Nucleus accumbens (tissue), 56 donors: ENCODE measurements at places on chromosomes 12 and 14.

GRCh38 chr12:26044007-26044394 lies 80.8 kb downstream of the BHLHE41 start:
- DNase-seq = no peak

- no peak for DNase-seq
Measured at GRCh38 chr12:107775093-107775721, 703 bp downstream of the ASCL4 start.

GRCh38 chr12:32574585-32574984 lies 104.5 kb upstream of the DNM1L start:
- DNase-seq = no peak

- DNase-seq = no peak
Measured at GRCh38 chr12:130881548-130881947, 9.7 kb downstream of the RAN start.

- DNase-seq = no peak
Measured at GRCh38 chr12:12210416-12210815, 56.4 kb downstream of the LRP6 start.

GRCh38 chr14:63186453-63186852 lies 17.8 kb upstream of the RHOJ start:
- DNase-seq = no peak

DNA sequence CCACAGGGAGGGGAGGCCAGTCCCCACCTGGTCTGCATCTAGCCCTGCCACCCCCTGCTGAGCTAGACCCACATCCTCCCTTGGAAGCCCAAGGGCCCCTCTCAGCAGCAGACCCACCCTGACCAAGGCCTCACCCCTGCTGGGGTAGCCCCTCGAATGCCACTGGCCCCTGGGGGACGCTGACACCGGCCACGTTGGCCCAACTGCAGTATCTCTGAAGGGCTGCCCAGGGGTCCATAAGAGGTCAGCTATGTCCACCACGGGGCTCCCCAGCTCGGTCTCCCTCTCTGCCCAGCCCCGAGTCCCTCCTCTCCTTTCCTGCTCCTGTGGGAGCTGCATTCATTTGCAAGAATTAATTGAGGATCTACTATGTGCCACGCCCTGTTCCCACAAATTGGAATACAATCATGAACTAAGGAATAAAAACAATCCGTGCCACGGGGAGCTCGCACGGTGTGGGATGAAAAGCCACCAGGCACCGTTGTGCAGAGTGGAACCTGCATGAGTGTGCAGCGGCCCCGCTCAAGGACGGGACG lies 71.4 kb downstream of the GALNT9 start:
- DNase-seq = no peak

DNA sequence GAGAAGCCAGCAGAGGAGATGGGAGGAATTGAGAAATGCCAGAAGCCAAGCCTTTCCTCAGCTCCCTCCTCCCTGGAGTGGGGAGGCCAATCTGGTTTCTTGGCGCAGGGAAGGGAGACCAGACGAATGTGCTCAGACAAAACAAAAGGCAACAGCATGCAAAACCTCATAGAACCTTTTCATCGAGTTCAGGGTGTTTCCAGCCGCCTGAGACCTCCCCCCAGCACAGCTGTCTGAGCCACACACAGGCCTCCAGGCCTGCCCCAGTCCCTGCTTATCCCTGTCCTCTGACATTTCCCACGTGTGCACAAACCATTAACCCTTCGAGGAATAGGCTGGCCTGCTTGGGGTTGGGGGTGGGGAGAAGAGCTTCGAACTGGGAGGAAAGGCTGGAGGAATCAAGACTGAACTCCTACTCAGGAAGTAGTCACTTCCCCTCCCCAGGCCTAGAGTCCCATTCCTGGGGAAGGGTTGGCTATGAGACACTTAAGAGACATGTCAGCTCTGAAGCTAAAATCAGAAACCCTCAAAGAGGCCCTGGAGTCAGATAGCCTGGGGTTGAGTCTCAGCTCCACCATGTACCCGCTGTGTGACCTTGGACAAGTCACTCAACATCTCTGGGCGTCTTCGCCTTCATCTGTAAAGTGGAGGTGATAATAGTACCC lies 10.7 kb downstream of the TBX3 start:
- DNase-seq = no peak

DNA sequence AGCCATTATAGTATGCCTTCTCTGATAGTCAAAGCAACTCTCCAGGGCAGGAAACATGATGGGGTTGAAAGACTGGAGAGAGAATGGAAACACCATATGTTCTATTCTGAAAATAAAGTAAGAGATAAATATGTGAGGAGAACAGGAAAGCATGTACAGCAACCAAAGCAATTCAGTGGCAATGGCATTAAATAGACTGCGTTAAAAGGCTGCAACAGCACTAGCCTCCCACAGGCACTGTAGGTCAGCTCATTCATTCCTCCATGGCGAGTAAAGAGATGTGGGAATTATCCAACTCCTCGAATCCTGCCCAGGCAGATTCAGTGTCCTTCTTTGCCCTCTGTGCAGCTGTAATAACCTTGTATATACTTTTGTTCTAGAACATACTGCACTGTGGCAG lies 43.8 kb downstream of the ANO6 start:
- DNase-seq = no peak

GRCh38 chr12:132861558-132861957 lies 25.8 kb downstream of the CHFR start:
- no peak for DNase-seq

GRCh38 chr12:123139926-123140675 lies 10.8 kb downstream of the PITPNM2 start:
- DNase-seq = no peak

GRCh38 chr12:108666401-108666881 lies 32.7 kb upstream of the SELPLG start:
- peak; percentile 45 for DNase-seq

- DNase-seq = no peak
Measured at GRCh38 chr14:75299059-75299458, 20.4 kb downstream of the FOS start.

GRCh38 chr12:114381177-114381576 lies 24.8 kb downstream of the TBX5 start:
- DNase-seq = no peak

DNA sequence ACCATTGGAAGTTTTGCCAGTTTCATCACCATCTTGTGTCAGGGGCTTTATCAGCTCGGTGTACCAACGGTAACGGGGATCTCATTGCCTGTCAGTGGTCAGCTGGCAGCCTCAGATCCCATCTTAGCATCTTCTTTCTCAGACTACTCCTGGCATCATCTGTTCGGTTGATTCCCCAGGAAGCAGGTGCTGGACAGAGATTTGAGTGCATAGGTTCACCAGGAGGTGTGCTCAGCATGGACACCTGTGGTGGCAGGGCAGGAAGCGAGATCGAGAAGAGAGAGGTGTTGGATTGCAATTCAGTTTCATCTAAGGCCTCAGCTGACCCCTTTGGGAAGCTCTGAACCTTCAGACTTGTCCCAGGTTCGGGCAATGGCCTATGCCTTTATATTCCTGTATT lies 76.0 kb downstream of the C12orf75 start:
- DNase-seq = no peak

- DNase-seq = no peak
Measured at GRCh38 chr12:25730489-25731349, 177.6 kb upstream of the LMNTD1 start.

- no peak for DNase-seq
Measured at GRCh38 chr14:34021096-34021495, 70.2 kb upstream of the EGLN3 start.

- DNase-seq = no peak
Measured at GRCh38 chr12:14058717-14059116, 77.3 kb upstream of the GRIN2B start.

GRCh38 chr14:57692671-57693070 lies 173.2 kb downstream of the SLC35F4 start:
- no peak for DNase-seq

- DNase-seq = no peak
Measured at GRCh38 chr14:36313898-36314297, 6.5 kb downstream of the MBIP start.

DNA sequence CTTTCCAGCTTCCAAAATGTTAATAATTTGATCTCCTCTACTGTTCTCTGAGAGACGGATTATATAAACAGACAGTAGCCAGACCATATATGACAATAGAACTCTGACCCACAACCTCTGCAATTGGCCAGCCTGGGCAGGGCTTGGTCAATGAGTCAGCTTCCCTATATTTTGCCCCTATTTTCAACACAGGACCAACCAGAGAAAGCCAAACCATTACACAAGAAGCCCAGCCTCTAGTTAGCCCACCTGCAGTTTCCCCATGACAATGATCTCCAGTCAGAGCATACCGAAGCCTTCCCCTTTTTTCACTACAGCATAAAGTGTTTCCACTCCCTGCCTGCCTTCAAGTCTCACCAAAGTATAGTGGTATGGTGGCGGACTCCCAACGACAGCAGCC lies 7.6 kb upstream of the EXD2 start:
- DNase-seq = no peak

DNA sequence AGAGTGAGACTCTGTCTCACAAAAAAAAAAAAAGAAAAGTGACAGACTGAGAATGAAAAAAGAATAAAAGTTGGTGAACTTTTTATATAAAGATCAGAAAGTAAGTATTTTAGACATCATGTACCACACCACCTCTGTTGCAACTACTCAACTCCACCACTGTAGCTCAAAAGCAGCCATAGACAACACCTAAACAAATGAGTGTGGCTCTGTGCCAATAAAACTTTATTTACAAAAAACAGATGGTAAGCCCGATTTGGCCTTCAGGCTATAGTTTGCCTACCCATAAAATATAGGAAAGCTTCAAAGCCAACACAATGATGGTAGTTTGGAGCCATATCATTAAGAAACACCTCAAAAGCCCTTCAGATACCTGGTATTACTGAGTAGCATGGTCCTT lies 154.5 kb upstream of the FOXN3 start:
- no peak for DNase-seq

- no peak for DNase-seq
Measured at GRCh38 chr12:121613462-121613861, 12.9 kb upstream of the ORAI1 start.

DNA sequence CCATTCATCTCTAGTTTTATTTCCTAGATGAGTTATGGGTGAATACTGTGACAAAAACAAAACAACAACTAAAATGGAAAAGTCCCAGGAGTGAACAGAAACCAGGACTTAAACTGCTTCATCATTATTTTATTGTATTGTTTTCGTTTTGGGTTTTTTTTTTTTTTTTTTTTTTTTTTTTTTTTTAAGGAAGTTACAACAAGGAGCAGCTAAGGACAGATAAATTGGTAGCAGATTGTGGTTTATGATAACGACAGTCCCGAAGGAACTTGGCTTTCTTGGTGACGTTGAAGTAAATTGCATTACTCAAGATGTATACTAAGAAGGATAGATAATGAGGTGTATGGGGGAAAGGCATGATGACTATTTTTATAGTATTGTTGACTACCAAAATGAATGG lies 866.3 kb downstream of the NRXN3 start:
- DNase-seq = no peak

DNA sequence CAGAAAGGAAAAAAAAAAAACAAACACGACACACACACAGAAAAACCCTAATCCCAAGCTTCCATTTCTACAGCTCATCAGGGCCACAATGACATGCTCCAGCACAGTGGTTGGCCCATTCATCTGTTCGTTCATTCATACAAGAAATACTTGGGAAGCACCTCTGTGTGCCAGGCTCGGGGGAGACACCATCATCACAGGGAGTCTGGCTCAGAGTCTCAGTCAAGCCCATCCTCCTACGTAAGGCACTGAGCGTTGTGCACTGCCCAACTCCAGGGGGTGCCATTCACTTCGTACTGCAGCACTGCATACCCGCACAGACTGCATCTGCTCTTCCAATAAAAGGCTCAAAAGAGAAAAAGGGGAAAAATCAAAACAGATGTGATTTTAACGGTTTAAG lies 15.3 kb downstream of the VPS37B start:
- DNase-seq = no peak

DNA sequence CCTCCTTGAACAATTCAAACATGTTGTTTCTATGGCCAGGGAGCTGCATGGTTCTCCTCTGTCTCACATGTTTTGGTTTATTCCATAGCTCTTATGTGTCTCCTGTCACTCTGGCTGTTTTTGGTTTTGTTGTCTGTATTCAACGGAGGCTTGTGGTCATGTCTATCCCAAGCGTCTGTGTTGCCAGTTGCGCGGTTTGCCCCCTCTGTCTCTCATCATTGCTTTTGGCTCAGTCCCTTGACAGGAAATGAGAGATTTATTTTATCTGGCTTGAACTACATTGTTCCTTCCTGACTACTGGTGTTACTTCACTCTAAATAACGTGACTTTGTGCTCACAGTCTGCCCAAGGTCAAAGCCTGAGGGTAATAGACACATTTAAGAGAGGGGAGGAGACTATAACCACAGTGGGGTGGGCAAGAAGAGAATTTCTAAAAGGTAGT lies 96.4 kb upstream of the SOX5 start:
- no peak for DNase-seq

DNA sequence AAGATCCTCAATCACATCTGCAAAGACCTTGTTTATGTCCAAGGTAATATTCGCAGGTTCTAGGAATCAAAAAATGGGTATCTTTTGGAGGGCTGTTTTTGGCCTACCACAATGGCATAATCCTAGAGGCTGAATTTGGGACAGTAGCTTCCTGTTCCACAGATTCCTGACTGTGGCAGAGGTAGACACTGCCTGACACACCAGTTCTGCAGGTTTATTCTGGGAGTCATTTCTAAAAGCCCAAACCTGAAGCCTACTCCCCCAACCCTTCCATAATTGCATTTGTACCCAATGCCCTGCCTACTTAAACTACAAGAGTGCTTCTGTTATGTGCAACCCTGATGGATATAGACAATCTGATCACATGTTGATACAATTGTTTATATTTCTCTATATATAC lies 378.9 kb downstream of the PCNX1 start:
- no peak for DNase-seq

DNA sequence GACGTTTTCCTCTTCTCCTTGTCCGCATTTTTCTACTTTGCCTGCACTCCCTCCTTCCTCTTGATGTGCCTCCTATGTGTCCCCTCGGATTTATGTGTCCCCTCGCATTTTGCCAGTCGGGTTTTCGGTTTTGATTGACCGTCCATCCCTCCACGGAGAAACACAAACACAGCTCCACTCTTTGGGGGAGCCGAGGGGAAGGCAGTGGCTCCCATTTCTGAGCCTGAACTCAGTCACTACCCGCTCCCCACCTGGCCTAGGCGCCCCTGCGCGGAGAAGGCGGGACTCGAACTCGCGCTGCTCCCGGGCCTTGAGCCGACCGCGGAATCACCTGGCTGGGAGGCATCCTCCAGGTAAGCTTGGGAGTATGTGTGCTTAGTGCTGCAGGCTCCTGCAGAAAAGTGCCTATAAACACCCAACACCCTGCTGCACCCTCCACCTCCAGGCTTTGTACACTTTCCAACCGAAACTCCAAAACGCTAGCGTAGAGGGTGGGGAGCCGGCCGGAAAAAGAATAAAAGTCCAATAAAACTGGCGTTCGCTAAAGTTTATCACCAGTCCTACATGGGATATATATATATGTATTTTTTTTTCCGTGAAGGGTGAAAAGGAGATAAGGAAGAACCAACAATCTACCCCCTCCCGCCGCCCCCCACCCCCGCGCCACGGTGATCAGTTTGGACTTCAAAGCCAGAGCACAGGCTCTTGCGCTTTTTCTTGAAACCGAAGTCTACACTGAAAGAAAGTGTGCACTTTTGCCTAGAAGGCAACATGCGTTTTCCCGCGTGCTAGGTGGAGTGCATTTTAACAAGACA lies 3.3 kb upstream of the CCND2 start:
- DNase-seq = no peak

GRCh38 chr12:24719293-24719721 lies 229.6 kb downstream of the BCAT1 start:
- no peak for DNase-seq

- DNase-seq = no peak
Measured at GRCh38 chr12:94638521-94638920, 11.8 kb downstream of the TMCC3 start.
